ENCODE measurements at places on chromosomes 6 and 20.

DNA sequence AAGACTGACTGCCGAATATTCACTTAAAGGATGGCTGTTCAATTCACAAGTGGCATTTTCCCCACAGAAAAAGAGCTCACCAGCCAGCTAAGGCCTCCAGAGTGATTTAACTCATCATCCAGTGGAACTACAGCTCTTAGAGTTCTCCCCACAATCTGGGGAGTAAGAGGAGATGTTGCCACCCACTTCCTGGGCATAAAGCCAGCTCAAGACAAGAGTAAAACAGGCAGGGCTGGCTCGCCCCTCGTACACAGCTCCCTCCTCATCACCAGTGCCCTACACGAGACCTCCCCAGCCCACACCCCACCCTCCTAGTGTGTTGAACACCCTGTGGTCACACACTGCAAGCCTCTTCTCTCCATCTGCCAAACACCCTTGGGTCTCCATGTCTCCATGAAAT, 47.2 kb upstream of the IPCEF1 start:
- no peak for DNase-seq

DNA sequence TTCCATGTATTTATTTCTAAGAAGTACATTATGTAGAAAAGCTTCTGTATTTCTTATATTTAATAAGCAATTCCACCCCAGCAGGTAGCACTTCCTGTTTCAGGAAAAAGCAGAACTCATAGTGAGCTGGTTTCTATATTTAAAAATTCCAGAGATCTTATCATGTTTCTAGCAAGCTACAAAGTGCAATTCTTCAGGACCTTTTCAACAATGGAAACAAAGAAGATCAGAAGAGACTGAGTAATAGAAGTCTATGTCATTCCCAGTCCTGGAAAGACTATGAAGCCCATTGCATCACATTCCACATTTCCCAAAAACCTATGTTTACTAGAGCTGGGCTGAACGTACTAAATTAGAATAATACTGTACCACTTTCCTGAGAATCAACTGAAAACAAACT, 302.6 kb upstream of the NRSN1 start:
- no peak for DNase-seq

DNA sequence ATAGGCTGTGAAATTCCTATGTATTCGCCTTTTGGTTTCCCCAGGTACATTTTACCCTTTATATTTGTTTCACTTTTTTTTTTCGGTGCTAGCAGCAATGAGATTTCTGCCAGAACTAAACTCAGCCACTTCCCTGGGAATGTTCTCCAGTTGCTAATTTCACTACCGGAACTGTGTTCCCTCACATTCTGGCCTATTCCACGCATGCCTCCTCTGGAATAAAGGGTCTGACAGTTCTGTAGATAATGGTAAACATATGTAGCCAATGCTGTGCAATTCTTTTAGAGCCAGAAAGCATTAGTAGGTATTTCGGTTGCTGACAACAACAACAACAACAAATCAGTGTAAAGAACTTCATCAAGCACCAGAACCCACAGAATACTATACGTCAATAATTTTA, 96.1 kb upstream of the TBX18 start:
- DNase-seq = no peak

DNA sequence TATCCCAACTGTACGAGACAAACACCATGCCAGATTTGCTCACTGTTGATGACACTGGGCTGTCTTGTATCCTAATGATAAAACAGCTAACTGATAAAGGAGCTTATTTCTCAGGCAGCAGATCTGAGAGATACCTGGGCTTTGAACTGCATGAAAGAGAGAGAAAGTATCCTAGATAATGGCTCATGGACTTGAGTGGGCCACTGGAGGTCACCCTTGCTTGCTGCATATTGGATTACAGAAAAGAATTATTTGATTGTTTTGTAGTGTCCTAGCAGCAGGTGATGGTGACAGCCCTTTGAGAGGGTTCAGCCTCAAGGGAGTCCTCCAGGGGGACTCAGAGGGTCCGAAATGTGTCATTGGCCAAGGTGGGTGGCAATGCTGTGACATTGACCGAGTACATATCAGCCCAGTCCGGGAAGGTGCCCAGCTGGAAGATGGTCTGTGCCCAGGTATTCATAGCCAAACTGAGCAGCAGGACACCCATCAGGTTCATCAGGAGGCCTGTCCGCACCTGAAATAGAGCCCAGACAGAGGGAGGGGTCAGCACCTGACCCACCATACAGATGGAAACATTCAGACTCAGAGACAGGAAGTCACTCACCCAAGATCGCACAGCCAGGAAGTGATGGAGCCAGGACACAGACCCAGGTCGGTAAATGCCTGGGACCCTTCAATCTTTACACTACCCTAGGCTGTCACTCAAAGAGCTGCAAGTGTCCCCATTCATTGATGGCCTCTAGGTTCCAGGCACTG, 9.4 kb upstream of the OCSTAMP start:
- no peak for DNase-seq

DNA sequence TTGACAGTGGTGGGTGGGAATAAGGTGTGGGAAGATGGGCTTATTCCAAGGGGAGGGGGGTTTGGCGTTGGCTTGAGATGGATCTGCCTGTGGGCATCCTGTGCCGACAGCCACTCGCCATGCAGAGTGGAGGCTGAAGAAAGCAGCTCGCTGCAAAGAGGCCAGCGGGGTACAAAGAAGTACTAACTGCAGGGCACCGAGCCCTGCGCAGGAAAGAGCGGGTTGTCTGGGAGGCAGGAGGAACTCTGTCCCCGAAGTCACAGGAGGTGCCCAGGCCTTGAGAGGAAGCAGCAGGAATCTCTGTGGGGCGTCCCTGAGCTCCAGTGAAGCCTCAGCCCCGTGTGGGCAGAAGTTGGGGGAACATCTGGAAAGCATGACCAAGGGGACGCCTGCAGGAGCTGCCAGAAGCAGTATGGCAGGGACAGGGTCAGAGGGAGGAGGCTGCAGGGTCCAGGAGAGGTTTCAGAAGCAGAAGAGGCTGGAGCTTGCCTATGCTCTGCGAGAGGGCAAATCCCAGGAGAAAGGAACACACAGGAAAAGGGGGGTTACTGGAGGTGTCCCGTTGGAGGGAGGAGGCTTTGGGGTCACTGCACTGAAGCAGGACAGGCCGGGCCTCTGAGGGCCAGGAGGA, 77.2 kb downstream of the THBS2 start:
- no peak for DNase-seq

- no peak for DNase-seq
These were observed 7.1 kb upstream of the GFRAL start for GRCh38 chr6:55319961-55320695.

GRCh38 chr6:40678941-40679340, 91.8 kb upstream of the LRFN2 start:
- no peak for DNase-seq

DNA sequence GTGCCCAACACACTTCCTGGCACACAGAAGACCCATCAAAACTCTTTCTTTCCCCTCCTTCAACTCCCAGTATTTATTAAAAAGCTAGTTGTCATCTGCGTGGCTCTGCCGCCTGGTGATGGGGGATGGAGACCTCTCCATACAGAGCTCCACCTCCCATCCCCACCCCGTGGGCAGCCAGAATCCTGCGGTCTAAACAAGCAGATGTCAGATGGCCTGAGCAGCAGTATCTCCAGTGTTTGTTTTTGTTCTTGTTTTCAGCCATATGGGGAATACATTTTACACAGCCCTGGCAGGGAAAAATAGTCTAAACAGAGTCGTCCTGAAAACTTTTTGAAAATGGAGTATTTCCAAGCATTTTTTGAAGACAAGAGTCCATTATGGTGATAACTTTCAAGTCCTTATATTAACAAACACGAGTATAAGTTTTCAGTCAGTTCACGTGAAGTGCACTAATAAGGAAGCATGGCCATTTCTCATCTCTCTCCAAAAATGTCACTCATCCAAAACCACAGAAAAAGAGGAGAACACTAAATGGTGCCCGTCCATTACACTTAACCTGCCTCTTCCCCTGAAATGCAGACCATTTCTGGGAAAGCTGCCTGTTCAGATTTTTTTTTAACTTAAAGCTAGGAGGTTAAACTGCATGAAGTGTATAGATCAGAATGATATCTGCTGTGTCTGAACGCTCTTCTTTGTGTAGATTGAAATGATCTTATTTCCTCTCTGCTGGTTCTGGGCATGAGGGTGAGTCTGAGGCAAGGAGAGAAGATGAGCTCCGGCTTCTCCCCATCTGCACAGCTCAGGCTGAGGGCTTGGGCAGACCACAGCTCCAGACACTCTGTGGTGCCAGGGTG, 91.0 kb downstream of the TCP11 start:
- DNase-seq = no peak

GRCh38 chr20:20277894-20278335, 90.0 kb upstream of the INSM1 start:
- no peak for DNase-seq

DNA sequence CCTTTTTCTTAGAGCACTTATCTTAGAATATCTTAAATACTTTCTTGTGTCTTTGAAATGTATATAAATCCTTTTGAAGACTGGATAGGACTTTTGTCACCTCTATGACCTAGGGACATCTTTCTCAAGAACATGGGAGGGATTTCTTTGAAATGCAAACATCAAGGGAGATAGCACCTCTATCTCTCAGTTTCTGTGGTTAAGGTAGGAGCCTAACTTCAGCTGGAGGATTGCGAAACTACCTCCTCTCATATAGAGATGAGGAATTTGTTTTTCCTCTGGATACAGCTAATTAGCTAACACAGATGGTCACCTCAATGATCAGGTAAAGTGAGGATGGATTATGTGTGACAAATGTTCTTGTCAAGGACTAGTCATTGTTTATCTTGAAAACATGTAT, 631.3 kb upstream of the IMPG1 start:
- DNase-seq = no peak

DNA sequence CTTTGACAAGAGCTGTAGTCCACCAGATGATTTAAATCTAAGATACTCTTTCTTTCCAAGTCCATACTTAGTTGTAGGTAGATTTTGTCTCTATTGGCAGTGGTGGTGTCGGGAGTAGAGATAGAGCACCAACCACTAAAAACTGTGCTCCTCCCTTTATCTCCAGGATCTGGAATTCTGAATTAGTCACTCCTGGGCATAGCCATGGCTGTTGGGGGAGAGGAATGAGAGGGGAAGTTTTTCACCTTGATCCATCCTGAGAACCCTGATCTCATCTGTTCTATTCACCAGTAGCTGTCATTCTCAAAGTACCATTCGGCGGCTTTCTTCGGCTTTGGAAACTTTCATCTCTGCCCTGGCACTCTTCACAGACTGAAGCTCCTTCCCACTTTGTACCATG, 35.6 kb upstream of the NKX2-4 start:
- DNase-seq = no peak

GRCh38 chr6:169811521-169812256, 60.3 kb downstream of the ERMARD start:
- DNase-seq = no peak

GRCh38 chr6:158958504-158959386, 41.3 kb downstream of the RSPH3 start:
- no peak for DNase-seq

DNA sequence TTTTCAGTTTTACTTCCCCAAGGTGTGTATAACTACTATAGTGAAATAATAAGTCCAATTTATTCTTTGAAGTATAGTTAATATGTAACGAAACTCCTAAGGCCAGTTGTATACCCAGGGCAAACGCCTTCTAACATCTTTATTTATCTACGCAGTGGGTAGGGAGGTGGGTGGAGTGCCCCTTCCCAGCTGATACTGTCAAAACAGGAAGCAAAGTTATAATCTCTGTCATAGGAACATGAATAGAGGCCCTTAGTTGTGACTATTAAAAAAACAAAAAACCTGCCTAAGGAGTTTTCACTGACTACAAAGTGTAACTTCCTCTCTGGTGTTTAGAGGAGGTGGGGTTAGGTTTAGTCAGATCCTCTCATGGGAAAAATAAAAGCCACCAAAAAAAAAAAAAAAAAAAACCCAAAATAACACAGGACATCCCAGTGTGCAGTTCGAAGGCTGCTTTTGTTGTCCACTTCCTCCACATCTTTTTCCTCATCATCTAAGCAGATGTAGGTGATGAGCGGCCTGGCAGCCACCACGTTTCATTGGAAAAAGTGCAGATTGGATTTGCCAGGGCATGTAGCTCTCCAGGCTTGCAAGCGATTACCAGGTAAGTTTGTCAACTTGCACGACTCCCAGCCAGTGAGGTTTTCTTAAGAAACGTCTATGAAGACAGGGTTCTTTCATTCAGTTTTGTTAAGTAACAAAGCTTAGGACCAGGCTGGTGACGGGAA, 58.7 kb downstream of the UTRN start:
- DNase-seq = no peak

- DNase-seq = peak; percentile 22
These were observed 8.9 kb downstream of the BPIFB1 start for GRCh38 chr20:33291830-33292355.

GRCh38 chr20:8019998-8020247, 362 bp upstream of the TMX4 start:
- DNase-seq = no peak

DNA sequence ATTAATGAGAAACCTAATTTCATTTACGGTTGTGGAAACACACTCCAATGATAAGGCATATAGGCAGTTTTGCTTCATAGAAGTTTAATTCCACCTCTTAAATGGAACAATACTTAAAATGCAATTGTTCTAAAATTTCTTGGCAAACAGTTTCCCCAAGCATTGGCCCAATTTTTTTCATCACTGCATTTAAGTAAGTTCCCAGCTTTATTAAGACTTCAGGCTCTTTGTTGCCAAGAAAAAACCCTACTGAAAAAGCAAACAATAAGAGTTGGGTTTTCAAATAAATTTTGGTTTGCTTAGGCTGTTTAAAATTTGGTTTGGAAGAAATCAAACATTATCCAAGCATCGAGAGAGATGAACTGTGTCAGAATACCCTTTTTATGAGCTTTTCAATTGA, 690.9 kb upstream of the NRSN1 start:
- DNase-seq = no peak

DNA sequence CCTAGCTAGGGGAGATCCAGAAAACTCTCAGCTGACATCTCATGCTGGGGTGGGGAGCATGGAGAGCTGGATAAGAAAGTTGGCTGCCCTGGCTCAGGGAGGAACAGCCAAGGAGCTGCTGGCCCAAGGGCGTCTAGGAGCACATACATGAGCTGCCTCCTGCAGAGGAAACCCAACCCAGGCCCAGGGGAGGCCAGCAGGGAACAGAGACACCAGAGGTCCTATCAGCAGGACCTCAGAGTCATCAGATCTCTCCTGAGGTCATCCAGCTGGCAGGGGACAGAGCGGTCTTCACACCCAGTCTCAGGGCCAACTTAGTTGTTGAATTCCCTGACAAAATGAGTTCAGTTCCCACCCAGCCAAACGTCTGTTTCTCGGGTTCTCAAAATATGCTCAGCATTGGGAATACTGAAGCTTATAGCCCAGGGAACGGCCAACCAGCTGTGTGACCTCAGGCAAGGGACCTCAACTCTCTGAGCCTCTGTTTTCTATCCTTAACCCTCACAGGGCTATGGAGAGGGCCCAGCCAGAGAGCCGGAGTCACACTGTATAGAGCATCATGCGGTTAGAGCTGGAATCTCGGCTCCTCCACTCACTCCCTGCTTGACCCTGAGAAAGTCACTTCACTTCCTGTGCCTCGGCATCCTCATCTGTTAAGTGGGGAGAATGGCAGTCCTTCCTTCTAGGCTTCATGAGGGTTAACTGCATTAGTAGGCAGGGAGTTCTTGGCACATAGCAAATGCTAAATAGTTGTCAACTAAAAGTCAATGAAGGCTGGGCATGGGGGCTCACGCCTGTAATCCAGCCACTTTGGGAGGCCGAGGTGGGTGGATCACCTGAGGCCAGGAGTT, 13.8 kb downstream of the ADA start:
- no peak for DNase-seq

Data from NCI-H460 (cell line).